Type B pancreatic cell (in vitro differentiated cells): ENCODE measurements at places on chromosomes 5 and 9.

- DNase-seq, result no peak
Observed at GRCh38 chr5:132777209-132778069, at the start of gene SEPTIN8. SEPTIN8 (minus strand) TSS chr5:132777239; CDS start chr5:132777137, 102 bp downstream.

- no peak for DNase-seq
Observed at GRCh38 chr9:128340691-128341434, 536 bp downstream of the SLC27A4 start.

- DNase-seq, result no peak
Observed at GRCh38 chr5:154038261-154038706, 426 bp downstream of the FAM114A2 start.

DNA sequence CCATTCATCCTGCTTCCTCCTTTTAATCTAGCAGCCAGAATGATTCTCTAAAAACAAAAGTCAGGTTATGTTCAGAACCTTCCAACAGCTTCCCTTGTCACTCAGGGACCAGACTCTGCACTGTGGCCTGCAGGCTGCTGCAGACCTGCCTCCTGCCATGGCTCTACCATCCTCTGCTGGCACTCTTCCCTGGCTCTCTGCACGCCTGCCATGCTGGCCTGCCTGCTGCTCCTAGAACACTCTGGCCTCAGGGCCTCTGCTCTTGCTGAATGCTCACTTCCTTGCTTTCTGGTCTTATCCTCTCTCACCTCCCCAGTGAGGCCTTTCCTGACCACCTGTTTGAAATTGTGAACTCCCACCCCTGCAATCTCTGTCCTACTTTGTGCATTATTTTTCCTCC lies 149.4 kb downstream of the CD180 start:
- DNase-seq, result no peak

DNA sequence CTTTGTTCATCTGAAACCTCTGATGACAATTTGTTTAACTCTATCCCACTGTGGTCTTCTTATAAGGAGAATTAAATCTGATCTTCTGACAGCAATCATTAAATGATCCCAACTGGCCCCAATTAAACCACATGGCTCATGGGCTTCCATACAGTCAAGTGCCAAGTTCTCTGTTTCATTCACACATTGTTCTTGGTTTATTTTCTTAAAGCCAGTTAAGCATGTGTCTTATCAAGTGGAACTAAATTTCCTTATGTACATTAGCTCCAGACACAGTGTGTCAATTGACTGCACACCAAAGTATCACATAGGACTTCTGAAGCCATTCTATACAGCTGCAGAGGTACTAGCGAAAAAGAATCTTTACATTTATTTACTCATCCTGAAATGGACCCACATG lies 51.2 kb downstream of the MEF2C start:
- DNase-seq, result no peak

DNA sequence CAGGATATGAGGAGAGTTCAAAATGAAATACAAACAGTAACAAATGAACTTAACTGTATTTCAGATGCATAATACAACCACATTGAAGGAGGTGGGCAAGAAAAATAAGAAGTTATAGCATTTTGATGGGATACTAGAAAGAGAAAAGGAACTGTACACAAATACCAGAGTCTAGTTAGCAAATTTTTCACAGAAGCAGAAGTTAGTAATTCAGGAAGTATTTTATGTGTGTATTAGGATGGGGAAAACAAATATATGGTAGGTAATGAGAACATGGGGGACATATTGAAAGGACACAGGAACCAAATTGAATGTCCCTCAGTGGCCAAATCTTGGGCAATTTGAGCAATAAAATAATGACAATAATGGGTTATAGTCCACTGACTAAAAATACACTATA lies 18.4 kb downstream of the GM2A start:
- DNase-seq, result no peak

DNA sequence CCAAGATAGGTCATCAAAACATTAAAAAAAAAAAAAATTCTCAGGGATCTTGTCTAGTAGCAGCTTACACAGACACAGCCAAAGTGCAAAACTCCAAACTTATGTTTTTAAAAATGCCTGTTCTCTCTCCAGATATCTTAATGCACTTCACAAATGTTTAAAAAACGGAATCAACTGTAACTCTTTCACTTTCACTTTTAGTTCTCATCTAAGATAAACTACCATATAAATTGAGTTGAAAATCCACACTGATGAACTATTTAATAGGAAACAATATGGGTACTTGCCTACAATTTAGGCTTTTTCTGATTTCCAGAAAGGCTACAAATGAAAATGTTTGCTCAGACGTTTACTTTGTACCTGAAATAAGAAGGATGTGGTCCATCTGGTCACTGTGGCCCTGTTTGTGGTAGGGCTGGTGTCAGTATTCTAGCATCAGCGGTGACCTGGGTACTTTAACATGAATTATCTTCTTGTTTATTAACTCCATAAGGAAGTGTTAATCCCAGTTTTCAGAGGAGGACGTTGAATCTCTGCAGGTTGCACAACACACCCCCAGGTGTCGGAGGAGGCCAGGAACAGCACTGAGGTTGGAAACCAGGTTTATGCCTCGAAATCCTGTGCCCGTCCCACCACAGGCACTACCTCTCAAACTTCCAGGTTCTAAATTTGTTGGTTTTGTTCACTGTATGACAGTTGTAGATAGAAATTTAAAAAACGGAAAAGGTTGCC lies 13.3 kb upstream of the LPCAT1 start:
- DNase-seq, result no peak

DNA sequence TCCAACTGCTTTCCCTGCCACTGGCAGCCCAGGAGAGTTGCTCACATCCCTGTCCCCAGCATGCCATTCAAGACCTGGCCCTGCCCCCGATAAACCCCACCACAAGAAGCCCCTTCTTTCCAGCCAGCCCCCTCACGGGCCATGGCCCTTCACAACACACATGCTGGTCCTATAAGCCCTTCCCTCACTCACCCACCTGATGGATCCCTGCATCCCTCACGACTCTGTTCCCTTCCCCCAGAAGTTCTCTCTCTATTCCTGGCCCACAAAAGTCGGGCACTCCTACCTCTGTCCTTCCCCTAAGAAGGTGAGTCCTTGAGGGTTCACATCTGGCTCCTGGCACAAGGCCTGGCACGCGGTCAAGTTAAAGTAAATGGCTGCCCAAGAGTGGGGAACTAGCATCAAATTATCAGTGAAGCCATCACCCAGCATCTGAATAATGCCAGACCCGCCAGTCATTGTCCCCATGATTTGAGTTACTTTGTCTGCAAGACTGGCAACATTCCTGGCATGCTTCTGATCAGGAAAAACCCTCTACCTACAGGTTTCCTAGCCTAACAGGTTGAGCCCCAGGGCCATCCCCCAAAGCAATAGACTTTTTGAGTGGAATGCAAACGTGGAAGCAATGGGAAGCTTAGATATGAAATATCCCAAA lies 65.9 kb downstream of the CRB2 start:
- no peak for DNase-seq

GRCh38 chr5:34483442-34484033 lies 172.6 kb upstream of the RAI14 start:
- no peak for DNase-seq

DNA sequence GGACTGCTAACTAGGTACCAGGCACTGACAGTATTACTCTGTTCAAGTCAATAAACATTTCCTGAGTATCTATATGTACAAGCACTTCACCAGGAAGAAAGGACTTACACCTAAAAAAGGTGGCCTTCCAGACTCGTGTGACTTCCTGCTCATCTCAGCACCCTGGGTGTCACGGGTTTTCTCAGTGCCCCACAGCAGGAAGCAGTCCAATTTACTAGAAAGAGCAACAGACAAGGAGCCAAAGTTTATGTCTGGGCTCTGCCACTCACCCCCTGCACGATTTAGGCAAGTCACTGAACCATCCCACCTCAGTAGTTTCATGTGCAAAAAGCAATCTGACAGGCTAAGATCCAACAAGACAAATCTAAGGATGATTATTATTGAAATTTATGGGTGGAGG lies 92.4 kb downstream of the TMEM215 start:
- DNase-seq, result no peak

DNA sequence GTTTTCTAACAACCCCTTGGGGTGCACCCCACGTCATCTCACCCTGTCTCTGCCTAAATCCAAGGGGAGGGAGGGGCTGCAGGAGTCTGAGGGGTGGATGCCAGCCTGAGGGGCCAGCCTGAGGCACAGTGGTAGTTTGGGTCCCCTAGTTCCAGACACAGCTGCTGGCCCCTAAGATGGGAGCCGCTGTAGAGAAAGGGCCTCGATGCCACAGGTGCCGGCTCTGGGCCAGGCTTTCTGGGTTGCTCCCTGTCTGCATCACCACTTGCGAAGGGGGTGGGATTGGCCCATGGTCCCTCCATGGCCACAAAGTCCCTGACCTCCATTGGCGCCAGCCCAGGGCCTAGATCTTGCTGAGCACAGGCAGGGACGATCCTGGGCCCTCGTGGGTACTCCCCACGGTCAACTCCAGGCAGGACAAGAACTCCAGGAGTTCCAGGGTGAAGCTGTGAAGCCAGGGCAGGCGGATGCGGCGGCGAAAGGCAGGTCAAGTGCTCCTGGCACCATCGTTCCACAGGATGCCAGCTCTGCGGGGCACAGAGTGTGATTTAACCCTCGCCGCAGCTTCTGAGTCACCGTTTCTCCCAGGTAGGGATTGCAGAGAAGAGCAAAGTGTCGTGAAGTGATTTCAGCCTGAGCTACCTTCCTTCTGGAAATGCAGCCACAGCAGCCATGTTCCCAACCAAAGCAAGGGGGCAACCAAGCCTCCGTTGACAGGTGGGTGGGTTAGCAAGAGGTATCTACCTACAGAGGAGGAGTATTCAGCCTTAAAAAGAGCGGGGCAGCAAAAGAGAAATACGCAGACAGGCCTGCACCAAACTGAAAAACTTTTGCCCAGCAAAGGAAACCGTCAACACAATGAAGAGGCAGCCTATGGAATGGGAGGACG lies 41.6 kb upstream of the EXOC3 start:
- DNase-seq, result peak; percentile 62

DNA sequence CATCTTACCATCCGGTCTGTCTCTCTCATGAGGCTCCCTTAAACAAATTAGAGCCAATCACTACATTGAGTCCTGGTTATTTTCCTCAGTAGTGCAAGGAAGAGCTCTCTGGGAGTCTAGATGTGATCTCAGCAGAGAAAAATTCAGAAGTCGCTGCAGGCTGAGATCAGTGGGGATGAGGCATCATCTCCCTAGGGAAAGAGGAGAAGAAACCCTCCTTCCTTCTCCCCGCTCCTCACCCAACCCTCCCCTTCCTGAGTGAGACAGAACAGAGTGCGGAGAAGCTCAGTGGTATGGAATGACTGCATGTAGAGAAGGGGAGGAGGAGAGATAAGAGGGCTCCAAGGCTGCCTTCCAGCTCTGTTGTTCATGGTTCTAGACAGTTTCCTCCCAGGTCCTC lies 80.5 kb downstream of the PAPPA start:
- no peak for DNase-seq

- no peak for DNase-seq
Observed at GRCh38 chr5:157175071-157175612, 5.5 kb upstream of the ITK start.

DNA sequence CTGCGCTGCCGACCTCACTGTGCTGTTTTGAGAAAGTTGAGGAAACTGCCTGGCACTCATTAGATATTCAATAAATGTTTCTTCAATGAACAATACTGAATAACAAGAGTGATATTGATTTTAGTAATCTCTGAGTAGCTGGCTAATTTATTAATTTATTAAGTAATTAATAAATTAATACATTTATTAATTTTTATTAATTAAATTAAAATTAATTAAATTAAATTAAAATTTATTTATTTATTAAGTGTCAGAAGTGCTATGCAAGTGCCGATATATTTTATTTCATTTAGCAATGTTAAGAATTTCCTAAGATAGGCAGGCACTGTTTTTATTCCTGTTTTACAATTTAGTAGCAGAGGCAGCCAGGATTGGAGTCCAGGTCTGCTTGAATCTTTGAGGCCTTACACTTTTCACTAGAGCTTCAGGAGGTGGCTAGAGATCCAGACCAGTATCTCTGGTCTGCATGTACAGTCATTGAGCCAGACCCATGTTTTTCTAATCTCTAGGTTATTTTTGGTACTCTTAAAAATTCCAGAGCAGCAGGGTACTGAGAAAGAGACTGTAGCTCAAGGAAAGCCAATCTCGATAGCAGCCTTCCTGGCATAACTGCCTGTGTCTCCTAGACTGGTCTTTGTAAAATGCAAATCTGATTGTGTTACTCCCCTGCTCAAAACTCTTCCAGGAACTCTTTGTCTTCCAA lies 109.2 kb downstream of the ARHGEF28 start:
- DNase-seq, result no peak

DNA sequence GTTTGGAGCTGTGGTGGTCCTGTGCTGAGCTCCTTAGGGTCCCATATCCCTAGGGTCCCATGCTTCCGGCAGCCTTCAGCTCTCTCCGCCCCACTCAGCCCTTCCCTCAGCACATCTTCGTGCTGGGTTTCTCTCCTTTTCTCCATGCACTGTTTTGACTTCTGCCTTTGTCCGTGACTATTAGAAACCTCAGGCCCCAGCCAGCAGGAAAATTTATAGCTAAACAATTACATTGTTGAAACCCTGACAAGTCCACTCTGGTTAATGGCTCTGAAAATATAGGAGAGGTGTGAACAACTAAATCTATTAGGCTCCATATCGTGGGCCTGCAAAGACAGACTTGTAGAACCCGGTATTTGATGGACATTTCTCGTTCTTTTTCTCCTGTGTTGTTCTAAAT lies 523.7 kb downstream of the CCDC171 start:
- no peak for DNase-seq

GRCh38 chr9:109779711-109780452 lies at the start of gene PALM2AKAP2:
PALM2AKAP2 (plus strand) TSS chr9:109780198; CDS start chr9:109780489, 291 bp downstream.
- DNase-seq, result peak; percentile 82

DNA sequence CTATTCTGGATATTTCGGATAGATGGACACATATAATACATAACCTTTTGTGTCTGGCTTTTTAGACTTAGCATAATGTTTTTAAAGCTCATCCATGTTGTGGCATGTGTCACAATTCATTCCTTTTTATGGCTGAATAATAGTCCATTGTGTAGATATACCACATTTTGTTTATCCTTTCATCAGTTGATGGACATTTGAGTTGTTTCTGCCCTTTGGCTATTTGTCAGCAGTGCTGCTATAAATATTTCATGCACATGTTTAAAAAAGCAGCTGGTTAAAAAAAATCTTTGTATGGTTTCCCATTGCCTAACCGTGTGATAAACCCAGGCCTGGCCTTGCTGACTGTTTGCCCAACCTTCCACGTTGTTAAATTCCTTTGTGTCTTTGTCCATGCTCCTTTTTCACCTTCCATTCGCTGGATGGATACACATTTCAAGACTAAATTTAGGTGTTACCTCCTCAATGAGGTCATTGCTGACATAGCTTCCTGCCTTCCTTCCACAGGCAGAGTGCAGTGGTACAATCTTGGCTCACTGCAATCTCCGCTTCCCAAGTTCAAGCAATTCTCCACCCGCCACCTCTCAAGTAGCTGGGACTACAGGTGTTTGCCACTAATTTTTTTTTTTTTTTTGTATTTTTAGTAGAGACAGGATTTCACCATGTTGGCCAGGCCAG lies 11.3 kb downstream of the GDA start:
- no peak for DNase-seq

- DNase-seq, result no peak
Observed at GRCh38 chr5:167402671-167403070, 888.8 kb upstream of the WWC1 start.

- peak; percentile 24 for DNase-seq
Observed at GRCh38 chr5:168714046-168714445, 134.9 kb upstream of the PANK3 start.
